Mammary microvascular endothelial cell (primary cell): ENCODE measurements at places on chromosomes 4 and X. TPM values are rescaled to one million over a fixed set of nuclear protein-coding genes. Genes with fewer than 3 reads are reported as not detected.

The TMEM192 gene
- total RNA-seq: 16.3 and 16.7 TPM in 2 replicates

The USP26 gene
- total RNA-seq: not detected in 2 replicates

The GAGE12E gene
- total RNA-seq: not detected in 2 replicates

The MSMO1 gene
- total RNA-seq: 84.2 and 94.5 TPM in 2 replicates

The DIPK2B gene
- 153 and 154 TPM in 2 replicates for total RNA-seq

The AMTN gene
- total RNA-seq: not detected in 2 replicates

The MAMLD1 gene
- 2.8 and 2.9 TPM in 2 replicates for total RNA-seq

The BEX5 gene
- total RNA-seq: 0.30 and 3.5 TPM in 2 replicates

The UBA1 gene
- total RNA-seq: 225 and 239 TPM in 2 replicates

The TRIML2 gene
- total RNA-seq: 126 TPM in 2 replicates

The TBC1D9 gene
- 34.5 and 36.9 TPM in 2 replicates for total RNA-seq

The HAND2 gene
- not detected in 2 replicates for total RNA-seq
